Stimulated activated CD4-positive, alpha-beta T cell treated with anti-CD3 and anti-CD28 coated beads, TNF-alpha, amount 100 ng/mL, for 24 hours (primary cell): ENCODE measurements at places on chromosomes 1 and 21.
A peak's percentile ranks its signal among the peaks of the same experiment; 100 is the strongest.

GRCh38 chr1:24327891-24328290 is 8.7 kb downstream of the GRHL3 start:
- no peak for DNase-seq

GRCh38 chr1:7220007-7220406 is 434.8 kb downstream of the CAMTA1 start:
- no peak for DNase-seq

- no peak for DNase-seq
Measured at GRCh38 chr1:226526801-226527595, 21.6 kb upstream of the STUM start.

GRCh38 chr1:10738061-10739058 is 58.1 kb downstream of the CASZ1 start:
- no peak for DNase-seq

DNA sequence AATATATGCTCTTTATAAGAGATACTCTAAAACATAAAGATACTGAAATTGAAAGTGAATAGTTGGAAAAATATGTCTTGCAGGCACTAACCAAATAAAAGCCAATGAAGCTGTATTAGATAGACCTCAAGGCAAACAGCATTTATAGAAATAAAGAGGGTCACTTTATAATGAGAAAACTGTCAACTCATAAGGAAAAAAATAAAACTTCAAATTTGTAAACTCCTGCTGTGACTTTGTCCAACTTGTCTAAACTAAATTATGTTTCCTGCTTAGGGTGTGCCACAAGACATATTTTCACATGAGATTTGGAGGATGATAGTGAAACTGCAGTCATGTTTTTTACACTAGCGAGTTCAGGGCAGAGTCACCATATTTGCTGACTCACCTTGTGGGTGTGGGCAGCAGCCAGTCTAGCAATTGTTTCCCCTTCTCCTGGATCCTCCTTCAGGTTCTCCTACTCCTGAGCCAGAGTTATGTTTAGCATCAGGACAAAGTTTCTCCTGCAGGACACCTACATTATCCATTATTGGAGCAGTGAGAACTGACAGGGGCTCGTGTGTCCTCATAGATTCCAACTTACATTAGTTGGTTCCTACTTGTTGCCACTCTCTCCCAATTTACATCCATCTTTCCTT is 43.8 kb downstream of the CD53 start:
- DNase-seq = no peak

DNA sequence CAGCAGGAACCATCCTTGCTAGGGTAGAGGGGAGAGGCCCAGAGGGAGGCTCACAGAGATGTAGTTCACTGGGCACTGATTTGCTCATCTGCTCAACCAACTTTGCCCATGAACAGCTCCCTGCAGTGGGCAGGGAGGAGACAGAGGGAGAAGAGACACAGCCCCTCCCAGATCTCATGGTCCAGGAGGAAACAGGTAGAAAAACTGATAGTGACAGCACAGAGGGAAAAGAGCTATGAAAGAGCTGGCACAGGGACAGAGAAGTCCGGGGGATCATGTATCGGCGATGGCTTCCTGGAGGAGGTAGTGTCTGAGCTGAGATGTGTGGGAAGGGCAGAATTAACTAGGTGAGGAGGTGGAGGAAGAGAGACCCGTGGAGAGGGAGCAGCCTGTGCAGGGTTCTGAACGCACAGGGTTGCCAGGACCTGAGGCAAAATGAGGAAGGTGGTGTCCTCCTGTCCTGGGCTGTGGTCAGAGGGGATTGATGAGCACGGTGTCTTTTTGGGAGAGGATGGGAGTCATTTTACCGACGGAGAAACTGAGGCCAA is 85.9 kb downstream of the PTPRU start:
- no peak for DNase-seq

DNA sequence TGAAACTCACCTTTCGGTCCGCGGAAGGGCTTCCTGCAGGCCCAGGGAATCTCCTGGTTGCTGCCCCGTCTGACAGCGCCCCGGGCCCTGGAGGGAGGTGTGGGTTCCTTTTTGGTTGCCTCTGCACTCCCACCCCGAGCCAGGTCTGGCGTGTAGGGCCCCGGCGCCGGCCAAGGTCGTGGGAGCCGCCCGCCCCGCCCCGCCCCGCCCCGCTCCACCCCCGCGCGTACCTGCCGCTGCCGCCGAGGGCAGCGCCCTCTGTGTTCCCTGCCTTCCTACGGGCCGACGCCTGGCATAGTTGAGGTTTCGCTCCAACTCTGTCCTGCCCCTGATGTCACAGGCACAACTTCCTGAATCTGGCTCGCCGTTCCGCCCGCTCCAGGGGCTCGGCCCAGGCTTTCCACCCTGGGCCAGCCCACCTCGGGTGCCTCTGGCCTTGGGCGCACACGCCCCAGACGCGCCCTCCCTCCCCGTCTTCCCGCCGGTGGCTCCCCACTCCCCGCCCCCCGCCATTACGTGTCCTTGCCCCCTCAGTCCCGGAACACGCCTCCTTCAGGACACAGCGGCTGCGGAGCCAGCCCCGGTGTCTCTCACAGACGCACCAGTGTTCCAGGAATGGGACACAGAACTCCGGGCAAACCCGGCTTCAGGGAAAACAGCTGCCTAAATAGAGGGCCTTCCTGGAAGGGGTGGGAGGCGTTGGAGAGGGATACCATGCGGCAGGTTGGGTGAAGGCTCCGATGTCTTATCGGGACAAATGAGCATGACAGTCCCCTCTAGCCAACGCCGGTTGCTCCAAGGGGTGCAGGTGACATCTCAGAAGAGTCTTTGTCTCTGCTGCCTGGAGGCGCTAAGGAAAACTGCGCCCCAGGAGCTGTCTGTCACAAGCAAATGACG is at the start of gene KIAA0040:
Gene KIAA0040, minus strand, starts transcription at position 147 of the 897 bp plus-strand sequence. CDS start 31,763 bp downstream, outside the sequence.
- DNase-seq = peak; percentile 46

- DNase-seq = no peak
Measured at GRCh38 chr1:39214714-39214997, 10.2 kb downstream of the MACF1 start.

GRCh38 chr21:42306366-42307035 is 8.7 kb downstream of the TFF3 start:
- DNase-seq = no peak

- DNase-seq = peak; percentile 35
Measured at GRCh38 chr1:91404151-91405012, at the start of gene HFM1. Gene HFM1, minus strand, starts transcription at chr1:91404837. Its CDS starts 3,755 bp downstream, at chr1:91401082.

DNA sequence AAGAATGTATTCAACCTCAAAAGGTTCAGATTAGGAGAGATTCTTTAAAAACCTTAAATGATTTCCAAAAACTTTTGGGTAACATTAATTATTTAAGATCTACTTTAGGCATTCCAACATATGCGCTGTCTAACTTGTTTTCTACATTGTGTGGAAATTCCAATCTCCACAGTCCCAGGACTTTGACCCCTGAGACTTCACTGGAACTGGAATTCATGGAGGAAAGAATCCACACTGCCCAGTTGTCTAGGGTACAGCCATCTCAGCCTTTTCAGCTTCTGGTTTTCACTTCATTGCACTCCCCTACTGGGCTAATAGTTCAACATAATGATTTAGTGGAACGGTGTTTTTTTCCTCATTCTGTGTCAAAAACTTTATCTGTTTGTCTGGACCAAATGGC is 161.5 kb downstream of the IER5 start:
- DNase-seq = no peak

- no peak for DNase-seq
Measured at GRCh38 chr1:240021709-240022108, 70.0 kb upstream of the FMN2 start.

DNA sequence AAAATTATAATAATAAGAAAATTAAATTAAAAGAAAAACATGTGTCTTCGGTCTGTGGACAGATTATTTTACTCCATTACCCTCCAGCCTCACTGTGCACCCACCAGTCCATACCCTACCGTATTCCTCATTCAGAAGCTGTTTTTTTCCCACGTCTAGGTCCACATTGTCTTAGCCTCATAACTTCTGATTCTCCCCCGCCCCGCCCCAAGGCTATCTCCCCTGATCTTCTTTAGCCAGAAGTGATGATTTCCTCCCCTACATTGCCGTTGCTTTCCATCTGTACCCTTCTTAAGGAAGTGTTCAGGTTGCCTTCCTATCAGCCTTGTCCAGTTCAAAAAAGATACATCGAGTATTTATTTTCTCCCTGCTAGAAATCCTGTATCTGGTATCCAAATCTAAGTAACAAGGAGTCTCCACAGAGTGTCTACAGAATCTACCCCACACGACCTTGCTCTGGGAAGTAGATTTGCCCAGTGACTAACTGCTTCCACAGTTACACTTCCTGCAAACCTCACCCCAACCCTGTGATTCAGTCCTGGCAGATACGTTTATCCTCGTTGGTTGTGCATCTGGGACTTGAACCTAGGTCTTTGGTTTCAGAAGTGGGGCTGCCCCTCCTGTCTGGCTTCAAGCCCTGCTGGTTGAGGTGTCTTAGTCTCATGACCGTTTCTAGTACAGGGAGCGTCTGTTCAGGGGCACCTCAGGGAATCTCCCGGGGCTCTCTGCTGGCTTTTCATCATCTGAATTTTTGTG is 470.2 kb downstream of the CAMTA1 start:
- DNase-seq = no peak

GRCh38 chr1:43996733-43997115 is 5.3 kb downstream of the CCDC24 start:
- DNase-seq = no peak

DNA sequence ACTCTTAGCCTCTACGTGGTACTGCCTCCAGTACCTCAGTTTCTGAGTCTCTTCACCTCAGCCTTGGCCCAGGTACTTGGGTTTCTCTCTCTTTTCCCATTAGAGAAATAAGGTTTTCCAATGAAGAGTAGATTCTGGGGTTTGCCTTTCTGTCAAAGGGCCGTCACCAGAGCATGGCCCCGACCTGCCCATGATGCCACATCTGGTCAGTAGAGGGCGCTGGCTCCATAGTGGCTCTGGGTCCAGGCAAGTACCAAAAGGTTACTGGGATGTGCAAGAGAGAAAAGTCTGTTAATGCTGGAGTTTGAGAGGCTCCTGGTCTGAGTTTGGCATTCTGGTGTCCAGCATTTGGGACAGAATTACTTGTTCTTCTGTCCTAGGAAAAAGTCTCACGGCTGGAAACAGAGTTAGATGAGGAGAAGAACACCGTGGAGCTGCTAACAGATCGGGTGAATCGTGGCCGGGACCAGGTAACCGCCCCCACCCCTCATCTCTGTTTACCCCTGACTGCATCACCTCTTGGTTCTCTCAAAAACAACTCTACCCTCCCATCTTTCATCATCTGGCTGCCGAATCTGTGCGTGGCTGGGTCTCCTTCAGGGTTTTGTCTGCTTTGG is 5.3 kb upstream of the TUFT1 start:
- DNase-seq = peak; percentile 79

DNA sequence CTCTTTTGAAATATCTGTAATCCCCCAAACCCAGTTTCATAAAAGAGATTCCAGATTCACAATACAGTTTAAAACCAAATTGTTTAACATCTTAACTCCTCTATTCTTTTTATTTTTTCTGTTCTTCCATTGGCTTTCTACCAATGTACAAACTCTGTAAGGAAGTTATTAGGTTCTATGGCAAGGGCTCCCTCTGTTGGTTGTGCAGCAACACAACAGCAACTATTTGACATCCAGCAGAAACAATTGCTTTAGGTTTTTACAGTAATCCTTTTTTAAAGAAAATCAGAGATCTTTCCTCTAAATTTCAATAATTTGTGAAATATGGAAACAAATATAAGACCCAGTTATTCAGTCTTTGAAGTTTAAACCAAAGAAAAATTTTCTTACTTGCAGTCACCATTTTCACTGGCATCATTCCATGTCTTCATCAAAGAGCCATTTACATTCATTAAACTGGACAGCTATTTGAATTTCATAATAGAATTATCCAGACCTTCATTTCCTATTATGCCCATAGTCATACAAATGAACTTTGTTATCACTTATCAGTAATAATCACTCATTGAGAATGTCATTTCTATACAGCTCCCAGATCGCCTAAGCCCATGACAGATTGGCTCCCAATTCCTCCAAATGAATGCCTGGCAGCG is 46.5 kb upstream of the RNF11 start:
- DNase-seq = peak; percentile 4

- DNase-seq = no peak
Measured at GRCh38 chr1:109771712-109772657, 8.3 kb upstream of the EPS8L3 start.

GRCh38 chr1:201585901-201586300 is 47.0 kb downstream of the NAV1 start:
- DNase-seq = no peak

DNA sequence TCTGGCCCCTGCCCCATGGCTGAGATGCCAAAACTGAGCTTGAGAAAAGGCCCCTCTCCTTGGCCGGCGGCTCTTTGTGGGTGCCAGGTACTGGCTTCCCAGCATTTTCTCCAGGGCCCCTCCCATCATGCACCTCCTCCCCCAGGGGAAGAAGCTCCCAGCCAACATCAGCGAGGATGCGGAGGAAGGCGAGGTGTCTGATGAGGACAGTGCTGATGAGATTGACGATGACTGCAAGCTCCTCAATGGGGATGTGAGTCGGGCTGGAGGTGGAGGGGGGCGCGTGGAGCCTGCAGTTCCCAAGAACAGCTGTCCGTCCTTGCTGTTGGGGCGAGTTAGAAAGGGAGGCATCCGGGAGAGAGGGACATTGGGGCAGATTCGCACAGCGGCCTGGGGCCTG is 13.5 kb downstream of the PLCH2 start:
- DNase-seq = no peak

GRCh38 chr1:9033363-9033762 is 7.1 kb upstream of the SLC2A7 start:
- DNase-seq = no peak

GRCh38 chr1:169538998-169539871 is 47.0 kb downstream of the F5 start:
- no peak for DNase-seq

- DNase-seq = no peak
Measured at GRCh38 chr1:29504196-29504595, 267.9 kb downstream of the PTPRU start.

DNA sequence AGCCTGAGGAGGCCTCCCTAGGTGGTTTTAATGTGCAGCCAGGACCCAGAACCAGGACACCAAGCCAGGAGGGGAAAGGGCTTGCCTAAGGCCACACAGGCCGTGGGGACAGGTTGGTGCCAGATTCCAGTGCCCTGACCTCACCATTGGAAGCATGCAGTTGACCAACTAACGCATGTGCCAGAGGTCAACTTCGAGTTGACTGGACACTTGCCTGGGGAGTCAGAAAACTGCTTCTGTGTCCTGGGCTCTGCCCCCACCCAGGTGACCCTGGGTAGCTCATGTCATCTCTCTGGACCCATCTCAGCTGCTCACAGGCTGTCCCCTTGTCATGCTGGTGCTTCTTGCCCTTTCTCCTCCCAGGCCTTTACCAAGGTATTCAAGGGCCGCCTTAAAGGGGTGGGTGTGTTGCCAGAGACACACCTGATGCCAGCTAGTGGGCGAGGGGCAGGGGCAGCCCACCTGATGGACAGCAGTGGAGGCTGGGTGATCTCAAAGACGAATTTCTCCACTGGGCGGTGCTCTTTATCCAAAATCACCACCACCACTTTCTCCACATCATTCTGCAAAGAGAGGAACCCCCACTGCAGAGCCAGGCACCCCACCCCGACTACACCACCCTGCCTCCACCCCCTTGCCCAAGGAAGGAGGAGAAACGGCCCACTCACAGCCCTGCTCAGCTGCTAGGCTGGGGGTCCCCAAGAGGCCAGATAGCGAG is 4.4 kb downstream of the MAD2L2 start:
- DNase-seq = no peak

GRCh38 chr1:63487336-63488065 is 35.5 kb downstream of the ITGB3BP start:
- DNase-seq = no peak

GRCh38 chr1:63618011-63618410 is 24.8 kb downstream of the PGM1 start:
- DNase-seq = no peak
